Pericardium fibroblast (primary cell): ENCODE measurements at places on chromosomes 11 and 22. TPM values are rescaled to one million over a fixed set of nuclear protein-coding genes. Genes with fewer than 3 reads are reported as not detected.

The KRTAP5-11 gene
- total RNA-seq: not detected in 2 replicates

The CD3D gene
- total RNA-seq: not detected in 2 replicates

The SLC22A9 gene
- total RNA-seq: not detected in 2 replicates

The ADM2 gene
- 14.5 and 35.9 TPM in 2 replicates for total RNA-seq

The IGLL1 gene
- total RNA-seq: not detected in 2 replicates

The SYT12 gene
- 1.5 TPM in 1 of 2 replicates, not detected in the other for total RNA-seq

The VPREB3 gene
- not detected in 2 replicates for total RNA-seq

The FANCF gene
- 6.1 and 8.2 TPM in 2 replicates for total RNA-seq

The OR52N4 gene
- total RNA-seq: not detected in 2 replicates

The TBX10 gene
- not detected in 2 replicates for total RNA-seq

The SCGB1A1 gene
- not detected in 2 replicates for total RNA-seq

The OR8D1 gene
- not detected in 2 replicates for total RNA-seq

The DESI1 gene
- total RNA-seq: 16.4 and 54.1 TPM in 2 replicates

The TMEM191B gene
- total RNA-seq: 0.47 TPM in 1 of 2 replicates, not detected in the other

The OR51B5 gene
- not detected in 2 replicates for total RNA-seq

The ESAM gene
- total RNA-seq: 0.35 and 6.4 TPM in 2 replicates

The SCGB2A2 gene
- total RNA-seq: not detected in 2 replicates

The KCNK4 gene
- 0.26 TPM in 1 of 2 replicates, not detected in the other for total RNA-seq

The USH1C gene
- total RNA-seq: not detected in 2 replicates

The EMSY gene
- total RNA-seq: 3.7 and 7.1 TPM in 2 replicates

The DDX6 gene
- total RNA-seq: 41.1 and 51.7 TPM in 2 replicates
